ENCODE measurements at places on chromosomes 5 and 9.
A peak's percentile ranks its signal among the peaks of the same experiment; 100 is the strongest.

- DNase-seq = no peak
Measured at GRCh38 chr9:131056781-131057506, 39.4 kb upstream of the AIF1L start.

DNA sequence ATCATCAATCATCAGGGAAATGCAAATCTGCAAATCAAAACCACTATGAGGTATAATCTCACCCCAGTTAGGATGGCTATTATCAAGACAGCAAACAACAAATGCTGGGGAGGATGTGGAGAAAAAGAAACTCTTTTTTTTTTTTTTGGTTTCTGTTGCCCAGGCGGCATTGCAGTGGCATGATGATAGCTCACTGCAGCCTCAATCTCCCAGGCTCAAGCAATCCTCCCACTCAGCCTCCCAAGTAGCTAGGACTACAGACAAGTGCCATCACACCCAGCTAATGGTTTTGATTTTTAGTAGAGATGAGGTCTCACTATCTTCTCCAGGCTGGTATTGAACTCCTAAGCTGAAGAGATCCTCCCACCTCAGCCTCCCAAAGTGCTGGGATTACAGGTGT, 5.4 kb upstream of the CNTRL start:
- DNase-seq = no peak

- DNase-seq = no peak
Measured at GRCh38 chr9:134214386-134214765, 50.0 kb upstream of the RNU6ATAC start.

DNA sequence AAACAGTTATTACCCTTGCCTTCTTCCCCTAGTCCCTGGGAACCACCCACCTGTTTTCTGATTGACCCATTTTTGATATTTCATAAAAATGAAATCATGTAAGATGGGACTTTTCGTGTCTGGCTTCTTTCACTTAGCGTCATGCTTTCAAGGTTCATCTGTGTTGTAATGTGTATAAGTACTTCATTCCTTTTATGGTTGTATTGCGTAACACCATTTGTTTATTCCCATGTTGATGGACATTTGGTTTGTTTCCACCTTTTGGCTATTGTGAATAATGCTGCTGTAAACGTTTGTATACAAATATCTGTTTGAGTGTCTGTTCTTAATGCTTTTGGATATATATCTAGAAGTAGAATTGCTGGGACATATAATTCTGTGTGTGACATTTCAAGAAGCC, 650.1 kb upstream of the COX7C start:
- DNase-seq = no peak

- DNase-seq = no peak
Measured at GRCh38 chr9:94801681-94802080, 75.2 kb downstream of the AOPEP start.

GRCh38 chr5:31066655-31067328, 126.7 kb upstream of the CDH6 start:
- DNase-seq = no peak

DNA sequence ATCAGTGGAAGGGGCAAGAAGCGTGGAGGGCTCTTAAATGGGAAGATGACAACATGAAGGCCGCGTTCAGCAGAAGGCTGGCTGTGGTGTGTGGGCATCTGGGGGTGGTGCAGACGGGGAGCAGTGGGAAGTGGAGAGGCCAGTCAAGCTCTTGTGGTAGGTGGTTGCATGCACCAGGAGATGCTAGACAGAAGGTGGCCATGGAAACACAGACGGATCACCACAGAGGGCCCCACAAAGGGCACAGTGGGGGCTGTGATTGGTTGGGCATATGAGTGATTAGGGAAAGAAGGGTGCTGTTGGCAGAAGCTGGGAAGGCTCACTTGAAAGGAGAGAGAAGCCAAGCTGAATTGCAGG, 14.7 kb downstream of the MTMR12 start:
- no peak for DNase-seq

DNA sequence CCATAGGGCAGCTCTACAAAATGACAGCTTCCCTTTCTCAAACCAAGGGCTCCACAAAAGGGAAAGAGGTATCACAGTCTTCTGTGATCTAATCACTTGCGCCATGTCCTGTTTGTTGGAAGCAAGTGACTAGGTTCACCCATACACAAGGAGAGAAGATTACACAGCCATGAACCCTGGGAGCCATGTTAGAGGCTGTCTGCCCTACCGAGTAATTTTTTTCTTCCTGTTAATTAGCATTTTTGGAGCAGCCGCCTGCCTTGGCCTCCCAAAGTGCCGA, 33.2 kb upstream of the GOLPH3 start:
- DNase-seq = no peak

- DNase-seq = no peak
Measured at GRCh38 chr5:164649266-164649665, 1143.8 kb downstream of the MAT2B start.

DNA sequence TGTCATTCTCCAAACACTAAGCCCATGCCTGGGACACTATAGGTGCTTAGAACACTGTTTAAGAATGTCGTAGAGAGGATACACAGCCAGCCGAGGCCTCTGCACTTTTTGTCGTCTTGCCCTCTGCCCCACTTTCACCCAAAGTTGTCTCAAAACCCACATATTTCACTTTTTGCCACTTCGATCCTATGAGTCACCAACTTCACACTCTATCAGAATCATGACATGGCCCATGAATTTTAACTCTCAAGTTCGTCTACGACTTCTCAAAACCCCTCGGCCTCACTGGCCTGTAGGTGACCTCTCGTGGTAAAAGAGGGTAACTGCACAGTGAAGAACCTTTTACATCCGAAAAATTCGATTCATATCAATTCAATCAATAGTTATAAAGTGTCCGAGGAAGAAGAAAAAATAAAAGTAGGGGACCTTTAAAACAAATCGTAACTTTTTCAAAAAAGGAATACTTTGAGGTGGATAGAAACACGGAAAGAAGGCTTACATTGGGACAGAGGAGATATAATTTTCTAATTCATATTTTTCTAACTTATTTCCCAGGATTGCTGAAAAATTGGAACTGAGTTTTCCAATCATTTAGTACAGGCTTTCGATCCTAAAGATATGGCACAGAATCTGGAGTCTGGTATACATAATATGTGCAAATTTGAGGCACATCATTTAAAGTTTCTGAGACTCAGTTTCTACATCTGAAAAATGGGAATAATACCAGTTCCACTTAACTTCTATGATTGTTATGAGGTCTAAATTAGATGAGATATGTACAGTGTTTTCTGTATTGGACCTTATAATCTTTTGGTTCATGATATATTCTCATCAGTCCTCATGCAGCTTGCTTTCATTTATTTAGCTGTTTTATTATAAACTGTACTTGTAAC, 122.6 kb downstream of the APBA1 start:
- peak; percentile 12 for DNase-seq

Data from GM12864 (cell line).